ENCODE measurements at places on chromosomes 3 and 15. TPM values are rescaled to one million over a fixed set of nuclear protein-coding genes. Genes with fewer than 3 reads are reported as not detected.
A peak's percentile ranks its signal among the peaks of the same experiment; 100 is the strongest.

The SLC22A14 gene
- not detected for total RNA-seq

The LDHAL6B gene
- not detected for total RNA-seq

The CMTM8 gene
- total RNA-seq = 5.7 TPM

The DNAH12 gene
- 0.70 TPM for total RNA-seq

The SUCNR1 gene
- 0.34 TPM for total RNA-seq

DNA sequence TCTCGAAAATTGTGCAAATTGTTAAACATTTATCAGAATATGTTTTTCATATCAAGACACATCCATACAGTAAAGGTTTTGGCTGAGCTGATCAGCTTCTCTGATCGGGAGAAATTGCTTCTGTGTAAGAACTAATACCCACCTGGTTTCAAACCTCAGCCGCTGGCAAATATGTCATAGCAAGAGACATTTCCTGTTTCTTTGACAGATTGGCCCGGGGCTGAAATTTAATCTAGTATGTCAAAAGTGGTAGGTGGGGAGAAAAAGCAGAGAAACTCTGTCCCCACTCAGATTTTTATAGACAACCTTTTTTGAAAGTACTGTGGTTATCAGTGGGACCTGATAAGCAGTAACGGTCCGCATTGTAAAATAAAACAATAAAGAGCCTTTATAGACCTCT lies 88.8 kb upstream of the SLC24A5 start:
- DNase-seq = no peak

- no peak for DNase-seq
Observed at GRCh38 chr15:69634860-69635259, 182.2 kb downstream of the RPLP1 start.

GRCh38 chr3:15682561-15683185 lies 81.1 kb downstream of the BTD start:
- no peak for DNase-seq

DNA sequence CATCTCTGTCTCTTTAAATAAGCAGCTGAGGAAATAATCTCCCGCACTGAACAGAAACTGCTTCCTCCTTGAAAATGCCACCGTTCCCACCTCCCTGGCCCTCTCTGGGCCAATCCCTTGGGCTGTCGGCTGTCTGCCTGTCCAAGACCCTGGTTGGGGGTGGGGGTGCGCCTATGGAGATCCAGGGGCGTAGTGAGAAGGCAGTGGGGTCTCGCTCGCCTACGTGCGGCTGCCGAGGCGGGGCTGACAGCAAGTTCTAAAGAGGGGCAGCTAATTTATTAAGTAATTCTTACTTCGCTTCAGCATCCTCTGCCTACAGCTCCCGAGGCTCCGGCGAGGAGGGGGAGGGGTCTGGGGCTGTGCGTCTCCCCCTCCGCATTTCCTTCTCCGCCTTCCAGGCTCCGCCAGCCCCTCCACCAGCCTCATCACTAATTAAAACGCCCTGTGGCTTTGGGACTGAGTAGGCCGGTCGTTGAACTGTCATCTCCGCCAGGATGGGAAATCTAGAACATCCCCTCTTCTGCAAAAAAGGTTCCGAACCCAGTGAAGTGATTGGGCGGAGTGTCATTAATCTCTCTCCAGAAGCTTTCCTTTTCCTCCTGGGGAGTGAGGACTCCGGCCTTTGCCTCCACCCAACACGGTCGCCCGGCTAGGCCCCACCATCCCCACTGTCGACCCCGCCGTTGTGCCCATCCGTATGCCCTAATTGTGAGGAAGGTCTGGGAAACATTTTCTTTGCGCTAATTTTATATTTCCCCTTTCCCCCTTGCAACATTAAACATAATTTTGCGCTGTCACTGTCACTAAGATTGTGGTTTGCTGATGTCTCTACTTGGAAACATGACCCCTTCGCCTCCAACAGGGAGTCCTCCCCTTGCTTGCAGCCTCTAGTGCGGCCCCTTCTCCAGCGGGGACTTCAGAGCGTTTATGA lies 16.9 kb downstream of the NR2F2 start:
- DNase-seq = peak; percentile 49

- no peak for DNase-seq
Observed at GRCh38 chr3:56878074-56878473, 76.3 kb upstream of the ARHGEF3 start.

DNA sequence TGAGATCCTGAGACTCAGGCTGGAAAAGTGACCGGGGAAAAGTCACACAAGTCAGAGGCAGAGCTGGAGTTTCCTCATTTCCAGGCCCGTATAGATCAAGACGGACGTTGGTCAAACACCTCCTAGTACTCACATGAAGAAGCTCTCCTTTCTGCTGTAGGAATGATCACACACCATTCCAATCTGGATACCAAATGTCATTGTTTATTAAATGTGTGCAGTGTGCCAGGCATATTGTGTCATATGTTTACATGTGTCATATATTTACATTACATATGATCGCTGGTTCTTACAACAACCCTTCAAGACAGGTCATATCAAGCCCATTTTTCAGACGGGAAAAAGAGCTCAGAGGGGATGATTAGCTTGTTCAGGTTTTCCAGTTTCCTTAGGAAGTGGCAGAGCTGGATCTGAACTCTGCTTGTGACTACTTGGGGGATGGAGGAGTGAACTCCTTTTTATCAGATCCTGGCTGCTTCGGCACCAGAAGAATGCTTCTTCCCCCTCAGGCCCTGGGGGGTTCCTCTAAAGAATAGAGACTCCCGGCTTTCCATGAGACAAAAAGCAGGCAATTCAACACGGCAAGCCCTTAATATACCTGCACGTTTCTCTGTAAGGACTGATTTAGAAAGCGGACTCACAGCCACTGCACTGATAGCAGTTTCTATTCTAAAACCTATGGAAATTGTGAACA lies 41.9 kb downstream of the FAM43A start:
- no peak for DNase-seq

DNA sequence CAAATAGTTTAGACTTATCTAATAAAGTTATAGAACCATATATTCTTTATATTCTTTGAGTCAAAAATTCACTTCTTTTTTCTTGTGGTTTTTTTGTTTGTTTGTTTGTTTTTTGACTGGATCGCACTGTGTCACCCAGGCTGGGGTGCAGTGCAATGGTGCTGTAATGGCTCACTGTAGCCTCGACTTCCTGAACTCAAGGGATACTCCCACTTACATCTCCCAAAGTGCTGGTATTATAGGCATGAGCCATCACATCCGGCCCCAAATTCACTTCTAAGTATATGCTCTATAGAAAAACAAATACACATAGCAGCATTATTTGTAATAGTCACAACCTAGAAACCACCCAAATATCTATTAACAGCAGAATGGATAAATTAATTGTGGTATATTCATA lies 13.7 kb upstream of the SLTM start:
- DNase-seq = no peak

Measured in ureter (tissue), 1 donor.